ENCODE measurements at places on chromosomes 3 and 15. TPM values are rescaled to one million over a fixed set of nuclear protein-coding genes. Genes with fewer than 3 reads are reported as not detected.

CLSTN2 gene
- 5.0 TPM for total RNA-seq

CCDC39 gene
- total RNA-seq: not detected

OR5K2 gene
- not detected for total RNA-seq

DCBLD2 gene
- total RNA-seq: 88.4 TPM

FSIP1 gene
- 0.42 TPM for total RNA-seq

PPP2R3A gene
- total RNA-seq: 31.3 TPM

ZIC4 gene
- not detected for total RNA-seq

THBS1 gene
- 55.2 TPM for total RNA-seq

PRSS50 gene
- total RNA-seq: 4.1 TPM
